Uterus (tissue), 4 donors: ENCODE measurements at places on chromosomes 6 and 20. TPM values are rescaled to one million over a fixed set of nuclear protein-coding genes. Genes with fewer than 3 reads are reported as not detected.

HLA-DOB gene
- total RNA-seq = not detected

TCF15 gene
- 1.0 TPM for total RNA-seq

PXDC1 gene
- total RNA-seq = 38.7 TPM

ZNF343 gene
- total RNA-seq = 18.7 TPM

KCNK15 gene
- 2.7 TPM for total RNA-seq

GLP1R gene
- not detected for total RNA-seq

GGTLC1 gene
- not detected for total RNA-seq

OPN5 gene
- total RNA-seq = not detected

GRCh38 chr20:4170621-4171537, 155.5 kb upstream of the RNF24 start:
- H3K4me3 ChIP-seq = no peak overlapping the region
- peak overlapping the region; percentile 19 for H3K27ac ChIP-seq

- no peaks in the 10 kb centered on the region for H3K4me1 ChIP-seq
- no peak overlapping the region for H3K4me3 ChIP-seq
- DNase-seq = no peak
- H3K36me3 ChIP-seq = no peaks in the 10 kb centered on the region
- H3K27ac ChIP-seq = no peak overlapping the region
Observed at GRCh38 chr6:6587696-6588063, 840 bp upstream of the LY86 start.

DNA sequence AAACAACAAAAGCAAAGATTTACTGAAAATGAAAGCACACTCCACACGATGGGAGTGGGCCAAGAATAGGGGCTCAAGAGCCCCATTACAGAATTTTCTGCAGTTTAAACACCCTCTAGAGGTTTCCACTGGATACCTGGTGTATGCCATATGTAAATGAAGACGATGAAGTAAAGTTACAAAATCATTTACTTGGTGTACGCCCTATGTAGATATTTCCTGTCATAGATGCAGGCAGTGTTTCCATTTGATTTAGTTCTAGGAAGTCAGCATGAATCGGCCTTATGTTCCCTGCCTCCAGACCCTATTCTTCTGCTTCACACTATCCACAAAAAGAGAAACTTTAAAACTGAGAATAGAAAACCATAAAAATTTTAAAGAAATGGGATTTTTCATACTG, 404.4 kb upstream of the GJE1 start:
- H3K27me3 ChIP-seq = no peaks in the 10 kb centered on the region
- no peaks in the 10 kb centered on the region for H3K36me3 ChIP-seq
- no peak for DNase-seq
- H3K27ac ChIP-seq = no peak overlapping the region
- H3K4me1 ChIP-seq = no peaks in the 10 kb centered on the region

DNA sequence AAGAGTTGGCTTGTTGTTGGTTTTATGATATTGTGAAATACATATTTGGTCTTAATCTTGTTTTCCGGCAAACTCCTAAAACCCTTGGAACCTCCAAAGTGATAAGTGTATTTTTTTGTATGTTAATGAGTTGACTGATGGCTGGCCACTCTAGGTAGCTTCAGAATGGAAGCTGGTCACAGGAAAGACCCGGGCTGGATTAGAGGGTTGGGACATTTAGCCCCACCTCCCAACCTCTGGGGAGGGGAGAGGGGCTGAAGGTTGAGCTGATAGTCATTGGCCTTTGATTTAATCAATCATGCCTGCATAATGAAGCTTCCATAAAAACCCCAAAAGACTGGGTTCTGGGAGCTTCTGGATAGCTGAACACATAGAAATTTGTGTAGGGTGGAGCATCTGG, 42.7 kb downstream of the SASH1 start:
- H3K4me3 ChIP-seq = no peak overlapping the region
- no peaks in the 10 kb centered on the region for H3K27me3 ChIP-seq
- no peak overlapping the region for H3K27ac ChIP-seq
- H3K36me3 ChIP-seq = no peaks in the 10 kb centered on the region
- no peak for DNase-seq

DNA sequence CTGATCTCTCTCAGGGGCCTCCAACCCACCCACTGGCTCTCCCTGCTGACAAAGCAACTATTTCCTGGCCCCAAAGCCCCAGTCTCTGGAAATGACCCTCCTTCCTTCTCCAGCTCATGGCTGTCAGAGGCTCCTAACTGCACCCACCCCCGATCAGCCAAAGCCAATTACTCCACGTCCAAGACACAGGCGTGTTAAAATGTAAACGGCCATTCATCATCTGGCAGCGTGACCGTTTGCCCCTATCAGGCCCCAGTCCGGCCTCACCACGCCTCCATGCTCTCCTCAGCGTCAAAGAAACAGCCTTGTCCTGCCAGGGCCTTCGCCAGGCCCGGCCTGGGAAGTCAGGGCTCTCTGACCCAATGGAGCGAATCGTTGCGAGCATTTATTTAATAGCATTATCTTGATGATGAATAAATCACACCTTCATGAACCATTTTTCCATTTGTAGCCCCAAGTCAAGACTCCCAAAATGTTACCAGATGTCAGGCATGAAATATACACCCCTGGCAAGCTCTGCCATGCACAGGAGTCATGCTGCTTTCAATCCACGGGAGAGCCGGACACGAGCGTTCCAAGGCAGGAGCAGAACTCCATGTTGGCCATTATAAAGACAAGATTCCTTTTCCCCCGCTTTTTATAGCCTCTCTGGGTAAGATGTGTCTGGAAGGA, 17.7 kb downstream of the RIPOR3 start:
- no peaks in the 10 kb centered on the region for H3K27me3 ChIP-seq
- H3K27ac ChIP-seq = peak overlapping the region; percentile 78
- no peak overlapping the region for H3K4me3 ChIP-seq
- peak; percentile 91 for DNase-seq

- H3K27me3 ChIP-seq = no peaks in the 10 kb centered on the region
- H3K36me3 ChIP-seq = no peaks in the 10 kb centered on the region
- no peak for DNase-seq
- H3K27ac ChIP-seq = peak overlapping the region; percentile 81
Observed at GRCh38 chr6:169789146-169789943, 37.9 kb downstream of the ERMARD start.

GRCh38 chr20:2757969-2758368, 42.5 kb downstream of the CPXM1 start:
- no peaks in the 10 kb centered on the region for H3K27me3 ChIP-seq
- H3K4me3 ChIP-seq = no peak overlapping the region
- H3K27ac ChIP-seq = no peak overlapping the region
- H3K4me1 ChIP-seq = peaks cover 2% of the 10 kb centered on the region
- H3K36me3 ChIP-seq = no peaks in the 10 kb centered on the region
- no peak for DNase-seq

DNA sequence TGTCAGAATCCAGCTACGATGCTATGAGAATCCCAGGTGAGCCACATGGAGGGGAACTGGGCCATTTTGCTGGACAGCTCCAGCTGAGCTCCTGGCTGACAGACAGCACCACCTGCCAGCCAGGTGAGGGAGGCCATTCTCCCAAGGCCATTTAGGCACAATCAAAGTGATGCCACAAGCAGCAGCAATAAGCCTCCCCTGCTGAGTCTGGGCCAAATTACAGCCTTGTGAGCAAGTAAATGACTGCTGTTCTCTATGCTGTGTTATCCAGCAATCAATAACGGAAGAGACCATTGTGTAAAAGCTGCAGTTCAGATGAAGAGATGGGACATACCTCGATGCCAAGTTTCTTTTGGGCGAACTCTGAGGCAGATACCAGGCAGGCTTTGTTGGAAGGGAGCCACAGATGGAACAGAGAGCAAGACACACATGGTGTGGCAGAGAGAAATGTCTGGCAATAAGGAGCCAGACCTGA, 14.0 kb upstream of the SCGN start:
- no peaks in the 10 kb centered on the region for H3K36me3 ChIP-seq
- no peak overlapping the region for H3K4me3 ChIP-seq
- H3K4me1 ChIP-seq = no peaks in the 10 kb centered on the region
- no peaks in the 10 kb centered on the region for H3K27me3 ChIP-seq

DNA sequence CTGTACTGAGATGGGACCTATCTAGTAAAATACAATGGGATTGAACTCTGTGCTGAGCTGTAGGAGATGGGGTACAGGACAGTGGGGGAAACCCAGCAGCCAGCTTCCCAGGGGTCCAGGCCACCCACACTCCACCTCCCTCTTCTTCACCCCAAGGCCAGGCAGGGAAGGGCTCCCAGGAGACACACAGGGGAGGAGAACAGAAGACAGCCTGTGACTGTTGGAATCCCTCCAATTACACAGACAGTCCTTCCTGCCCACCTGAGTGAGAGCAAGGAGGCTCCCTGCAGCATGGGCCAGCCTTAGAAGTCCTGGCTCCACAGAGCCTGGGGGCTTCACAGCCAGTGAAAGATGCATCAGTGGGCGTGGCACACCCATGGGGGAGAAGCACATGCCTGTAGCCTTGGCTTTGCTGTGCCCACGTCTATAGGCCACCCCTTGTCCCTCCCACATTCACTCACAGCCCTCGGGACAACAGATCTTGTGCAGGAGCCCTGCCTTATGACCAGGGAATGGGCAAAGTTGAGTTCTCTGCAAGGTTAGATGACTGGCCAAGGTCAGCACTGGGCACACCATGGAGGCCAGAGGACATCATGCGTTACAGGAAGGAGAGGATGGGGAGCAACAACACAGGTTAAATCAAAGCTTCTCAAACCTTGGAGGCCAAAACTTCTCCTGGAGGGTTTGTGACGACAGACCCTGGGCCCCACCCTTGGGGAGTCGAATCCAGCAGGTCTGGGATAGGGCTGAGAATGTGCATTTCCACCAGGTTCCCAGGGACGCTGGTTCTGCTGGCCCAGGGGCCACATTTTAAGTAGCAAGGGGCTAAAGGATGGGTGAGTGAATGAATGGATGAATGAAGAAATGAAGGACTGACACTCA, 12.3 kb upstream of the CST7 start:
- no peaks in the 10 kb centered on the region for H3K27me3 ChIP-seq
- no peak for DNase-seq
- no peak overlapping the region for H3K4me3 ChIP-seq
- no peaks in the 10 kb centered on the region for H3K4me1 ChIP-seq
- no peaks in the 10 kb centered on the region for H3K36me3 ChIP-seq
- H3K27ac ChIP-seq = no peak overlapping the region

DNA sequence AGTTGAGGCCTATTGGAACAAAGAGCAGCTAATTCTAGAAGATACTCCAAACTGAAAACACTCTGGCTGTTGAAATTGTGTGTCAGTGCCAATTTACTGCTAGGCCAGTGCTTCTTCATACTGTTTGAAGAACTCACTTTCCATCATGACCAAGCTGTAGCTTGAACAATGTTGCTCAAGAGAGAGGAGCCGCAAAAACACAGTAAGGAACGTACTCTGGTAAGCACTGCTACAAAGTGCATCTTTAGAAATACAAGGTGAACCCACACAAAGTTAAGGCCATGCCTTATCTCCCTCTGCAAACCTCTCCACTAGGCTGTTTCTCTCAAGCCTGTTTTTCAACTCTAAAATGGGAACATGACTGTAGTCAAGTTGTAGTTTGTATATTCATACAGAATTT, 74.5 kb upstream of the TULP1 start:
- H3K4me1 ChIP-seq = peaks cover 19% of the 10 kb centered on the region
- peak overlapping the region; percentile 92 for H3K27ac ChIP-seq
- no peaks in the 10 kb centered on the region for H3K36me3 ChIP-seq
- H3K27me3 ChIP-seq = no peaks in the 10 kb centered on the region
- no peak overlapping the region for H3K4me3 ChIP-seq

DNA sequence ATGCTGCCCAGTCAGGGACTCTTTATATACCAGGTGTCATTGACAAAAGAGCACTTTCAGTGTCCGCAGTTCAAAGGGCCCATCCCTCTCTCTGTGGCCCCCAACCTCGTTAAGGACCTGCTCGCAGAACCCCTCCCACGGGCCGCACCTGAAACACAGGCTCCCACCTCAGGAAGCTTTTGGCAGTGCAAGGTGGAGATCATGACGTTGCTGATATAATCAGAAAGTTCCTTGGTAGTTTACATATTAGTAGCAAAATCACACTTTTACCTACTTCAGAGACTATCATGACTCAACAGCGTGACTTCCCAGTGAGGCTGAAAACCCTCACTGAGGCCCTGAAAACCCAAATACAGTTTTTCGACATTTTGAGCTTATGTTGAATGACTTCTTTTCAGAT, 4.1 kb downstream of the TTLL2 start:
- no peak for DNase-seq
- H3K36me3 ChIP-seq = no peaks in the 10 kb centered on the region
- no peak overlapping the region for H3K27ac ChIP-seq
- no peaks in the 10 kb centered on the region for H3K27me3 ChIP-seq
- H3K4me3 ChIP-seq = no peak overlapping the region
- H3K4me1 ChIP-seq = no peaks in the 10 kb centered on the region

- H3K27me3 ChIP-seq = no peaks in the 10 kb centered on the region
- H3K4me1 ChIP-seq = no peaks in the 10 kb centered on the region
- H3K4me3 ChIP-seq = peak overlapping the region; percentile 27
- no peaks in the 10 kb centered on the region for H3K36me3 ChIP-seq
- no peak for DNase-seq
- peak overlapping the region; percentile 85 for H3K27ac ChIP-seq
Observed at GRCh38 chr20:23083553-23084220, 2.4 kb downstream of the CD93 start.

GRCh38 chr6:33215271-33216116, 7.2 kb downstream of the RING1 start:
- H3K36me3 ChIP-seq = no peaks in the 10 kb centered on the region
- H3K4me1 ChIP-seq = no peaks in the 10 kb centered on the region
- H3K27me3 ChIP-seq = no peaks in the 10 kb centered on the region
- no peak overlapping the region for H3K4me3 ChIP-seq
- no peak for DNase-seq

GRCh38 chr6:35400901-35401311, 51.2 kb upstream of the FANCE start:
- H3K27ac ChIP-seq = no peak overlapping the region
- DNase-seq = no peak
- no peaks in the 10 kb centered on the region for H3K4me1 ChIP-seq
- no peaks in the 10 kb centered on the region for H3K27me3 ChIP-seq

GRCh38 chr6:29696147-29697125, 15.5 kb upstream of the ZFP57 start:
- H3K36me3 ChIP-seq = no peaks in the 10 kb centered on the region
- no peak for DNase-seq
- no peaks in the 10 kb centered on the region for H3K4me1 ChIP-seq
- H3K4me3 ChIP-seq = no peak overlapping the region
- no peak overlapping the region for H3K27ac ChIP-seq

GRCh38 chr20:2122936-2123335, 21.3 kb downstream of the STK35 start:
- no peak overlapping the region for H3K4me3 ChIP-seq
- H3K4me1 ChIP-seq = peaks cover 16% of the 10 kb centered on the region
- DNase-seq = peak; percentile 71
- no peaks in the 10 kb centered on the region for H3K27me3 ChIP-seq
- no peaks in the 10 kb centered on the region for H3K36me3 ChIP-seq
- peak overlapping the region; percentile 39 for H3K27ac ChIP-seq
